ENCODE measurements at places on chromosomes 13 and 19.
A peak's percentile ranks its signal among the peaks of the same experiment; 100 is the strongest.

- DNase-seq = peak; percentile 93
These were observed 103.5 kb downstream of the DPF1 start for GRCh38 chr19:38120471-38121025.

DNA sequence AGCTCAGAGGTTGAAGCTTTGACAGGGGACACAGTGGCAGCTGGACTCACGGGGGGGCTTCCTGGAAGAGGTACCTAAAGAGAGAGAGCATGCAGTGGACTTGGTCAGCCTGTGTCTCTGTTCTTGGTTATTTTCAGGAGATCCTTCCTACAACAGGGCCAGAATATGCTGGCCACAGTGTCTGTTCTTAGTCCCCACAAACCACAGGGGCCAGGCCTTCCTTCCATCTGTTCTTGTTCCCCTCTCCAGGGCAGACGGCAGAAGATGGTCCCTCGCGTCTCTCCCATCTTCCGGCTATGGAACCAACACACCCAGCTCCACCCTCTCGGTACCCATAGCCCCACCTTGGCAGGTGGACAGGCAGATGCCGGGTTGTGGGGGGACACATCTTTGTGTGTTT is 24.8 kb downstream of the MAST3 start:
- DNase-seq = no peak

- DNase-seq = peak; percentile 73
These were observed 3.5 kb upstream of the SIGLEC8 start for GRCh38 chr19:51461723-51462161.

DNA sequence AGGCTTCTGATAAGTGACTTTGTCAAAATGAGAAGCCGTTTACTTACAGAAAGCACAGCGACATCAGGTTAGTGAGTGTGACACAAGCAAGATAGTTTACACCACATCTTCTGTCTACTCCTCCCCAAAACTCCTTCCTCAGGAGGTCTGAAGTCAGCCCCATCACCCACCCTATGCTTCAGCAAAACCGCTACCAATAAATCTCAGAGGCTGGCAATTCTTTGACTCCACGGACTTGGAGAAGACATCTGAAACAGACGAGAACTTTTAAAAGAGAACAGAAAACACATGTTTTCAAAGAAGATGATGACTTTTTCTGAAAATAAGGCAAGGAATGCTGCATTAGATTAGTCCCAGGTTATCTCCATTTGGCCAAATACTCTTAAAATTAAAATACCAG is 261.1 kb downstream of the TBC1D4 start:
- no peak for DNase-seq

DNA sequence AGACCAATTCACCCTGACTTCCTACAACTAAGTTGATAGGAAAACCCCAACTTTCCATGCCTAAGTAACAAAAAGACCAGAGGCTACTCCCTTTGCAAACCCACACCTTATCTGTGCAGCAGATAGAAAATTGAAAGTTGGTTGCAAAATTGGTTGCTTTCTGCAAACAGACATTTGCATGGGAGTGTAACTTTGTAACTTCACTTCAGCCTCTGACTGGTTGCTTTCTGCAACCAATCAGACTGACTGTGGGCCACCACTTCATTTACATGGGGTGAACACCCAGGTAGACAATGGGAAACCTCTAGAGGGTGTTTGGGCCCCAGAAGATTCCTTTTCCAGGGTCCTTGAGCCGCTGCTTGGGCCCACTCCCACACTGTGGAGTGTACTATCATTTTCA is 9.8 kb downstream of the TEX30 start:
- DNase-seq = no peak

GRCh38 chr13:43301346-43301969 is 278.1 kb downstream of the DNAJC15 start:
- DNase-seq = no peak

GRCh38 chr13:38308736-38309135 is 40.9 kb upstream of the UFM1 start:
- no peak for DNase-seq

DNA sequence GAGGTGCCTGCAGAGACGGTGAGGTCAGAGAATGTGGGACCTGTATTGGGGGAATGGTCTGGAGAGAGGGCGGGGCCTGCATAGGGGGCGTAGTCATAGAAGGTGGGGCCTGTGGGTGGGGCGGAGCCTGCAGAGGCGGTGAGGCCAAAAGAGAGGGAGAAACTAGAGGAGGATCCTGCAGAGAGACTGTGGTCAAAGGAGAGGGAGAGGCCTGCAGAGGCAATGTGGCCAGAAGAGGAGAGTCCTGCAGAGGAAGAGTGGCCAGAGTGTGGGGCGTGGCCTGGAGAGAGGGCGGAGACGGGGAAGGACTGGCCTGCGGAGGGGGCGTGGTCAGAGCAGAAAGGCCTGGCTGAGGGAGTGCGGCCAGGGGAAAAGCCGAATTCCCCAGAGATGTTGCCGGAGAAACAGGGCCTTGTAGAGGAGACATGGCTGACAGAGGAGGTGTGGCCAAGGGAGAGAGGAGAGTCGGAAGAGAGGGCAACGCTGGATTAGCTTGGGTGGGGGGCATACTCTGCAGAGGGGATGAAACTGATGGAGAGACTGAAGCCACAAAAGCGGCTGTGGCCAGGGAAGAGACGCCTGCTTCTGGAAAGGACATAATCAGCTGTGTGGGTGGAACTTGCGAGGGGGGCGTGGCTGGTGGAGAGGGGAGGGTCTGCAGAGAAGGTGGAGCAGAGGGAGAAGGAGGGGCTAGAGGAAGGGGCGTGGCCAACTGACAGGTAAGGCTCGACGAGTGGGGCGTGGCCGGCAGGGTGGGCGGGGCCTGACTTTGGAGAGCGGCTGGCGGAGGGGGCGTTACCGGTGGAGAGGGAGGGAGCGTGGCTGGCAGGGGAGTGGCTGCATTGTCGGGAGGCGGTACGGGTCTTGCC is 2.5 kb downstream of the PRR36 start:
- peak; percentile 95 for DNase-seq

- DNase-seq = no peak
These were observed 16.4 kb upstream of the SELENOW start for GRCh38 chr19:47762151-47762550.

- DNase-seq = no peak
These were observed 30.2 kb upstream of the TFDP1 start for GRCh38 chr13:113554333-113554700.

DNA sequence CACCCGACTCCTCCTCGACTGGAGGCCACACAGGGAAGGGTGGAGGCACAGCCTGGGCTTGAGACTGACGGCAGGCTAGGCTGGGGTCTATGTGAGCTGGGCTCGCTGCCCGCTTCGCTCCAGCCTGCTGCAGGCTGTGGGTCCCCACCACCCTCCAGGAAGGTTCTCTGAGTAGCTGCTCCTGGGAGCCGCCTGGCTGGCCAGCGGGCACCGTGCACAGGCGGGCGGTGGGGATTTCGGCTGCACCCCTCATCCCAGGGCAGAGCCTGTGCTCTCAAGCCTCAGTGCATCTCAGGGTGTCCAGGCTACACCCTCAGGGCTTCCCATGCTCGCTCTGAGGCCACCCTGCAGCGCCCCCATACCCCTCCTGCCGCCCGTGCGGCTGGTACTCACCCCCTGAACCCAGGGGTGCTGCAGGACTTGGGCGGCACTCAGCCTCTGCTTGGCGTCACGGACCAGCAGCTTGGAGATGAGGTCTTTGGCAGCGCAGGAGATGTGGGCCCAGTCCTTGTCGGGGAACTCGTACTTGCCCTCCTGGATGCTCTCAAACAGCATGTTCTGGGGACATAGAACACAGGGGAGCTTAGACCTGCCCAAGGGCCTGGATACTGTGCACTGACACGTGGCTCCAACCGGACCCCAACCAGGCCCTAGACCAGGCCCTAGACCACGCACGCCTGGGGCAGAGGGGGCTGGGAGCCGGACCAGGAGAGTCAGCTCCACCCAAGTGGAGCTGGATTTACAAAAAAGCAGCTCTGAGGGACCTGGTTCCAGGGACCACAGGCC is 10.2 kb downstream of the MKNK2 start:
- no peak for DNase-seq

DNA sequence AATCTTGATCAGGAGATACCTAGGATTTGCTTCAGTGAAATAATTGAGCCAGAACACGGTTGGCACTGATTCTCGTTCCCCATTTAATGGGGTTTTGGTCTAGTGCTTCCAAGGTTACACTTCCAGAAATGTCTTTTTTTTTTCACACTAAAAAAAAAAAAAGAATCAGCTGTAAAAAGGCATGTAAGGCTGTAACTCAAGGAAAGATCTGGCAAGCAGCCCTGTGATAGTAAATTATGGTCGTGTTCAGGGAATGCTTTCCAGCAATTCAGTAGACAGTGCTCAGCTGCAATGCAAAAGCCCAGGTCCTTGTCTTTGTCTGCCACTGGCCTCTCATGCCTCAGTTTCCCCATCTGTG is 27.2 kb upstream of the NDUFS7 start:
- no peak for DNase-seq

GRCh38 chr19:21202865-21203494 is 61.1 kb downstream of the ZNF431 start:
- peak; percentile 64 for DNase-seq

DNA sequence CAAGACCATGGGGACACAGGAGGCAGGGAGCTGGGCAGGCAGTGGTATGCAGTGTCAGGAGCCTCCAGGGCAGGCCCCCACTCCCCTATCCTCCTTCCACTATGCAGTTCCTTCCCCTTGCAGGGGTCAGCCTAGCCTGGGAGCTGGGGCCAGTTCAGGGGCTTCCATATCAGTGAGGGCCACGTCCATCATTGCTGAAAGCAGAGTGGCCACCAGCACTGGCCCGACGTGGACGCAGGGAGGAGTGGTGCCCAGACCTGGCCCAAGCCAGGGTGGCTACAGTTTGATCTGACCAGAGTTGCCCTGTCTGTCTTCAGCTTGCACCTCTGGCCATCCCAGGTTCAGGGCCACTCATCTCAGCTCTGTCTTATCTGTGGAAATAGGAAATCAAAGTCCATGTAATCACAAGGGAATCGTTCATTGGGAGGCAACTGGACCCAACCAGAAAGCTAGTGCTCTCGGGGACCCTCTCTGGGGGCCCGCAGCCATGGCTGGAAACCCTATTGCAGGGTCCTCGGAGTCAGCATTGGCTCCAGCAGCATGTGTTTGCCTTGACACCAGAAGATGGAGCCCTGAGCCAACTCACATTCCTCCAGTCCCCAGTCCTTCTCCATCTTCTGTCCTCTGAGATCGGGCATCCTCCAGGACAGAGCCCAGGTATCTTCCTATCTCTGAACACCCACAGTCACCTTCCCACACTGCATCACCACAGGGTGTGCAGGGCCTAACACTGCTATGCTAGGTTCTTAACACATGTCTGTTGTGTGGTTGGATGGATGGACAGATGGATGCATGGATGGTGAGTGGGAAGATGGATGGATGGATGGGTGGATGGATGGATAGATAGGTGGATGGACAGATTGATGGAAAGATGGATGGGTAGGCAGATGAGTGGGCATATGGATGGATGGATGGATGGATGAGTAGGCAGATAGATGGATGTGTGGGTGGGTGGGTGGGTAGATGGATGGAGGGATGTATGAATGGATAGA is 75.7 kb upstream of the KCTD15 start:
- no peak for DNase-seq

GRCh38 chr13:93290503-93290902 is 63.9 kb downstream of the GPC6 start:
- DNase-seq = no peak
